Stimulated activated CD4-positive, alpha-beta T cell treated with anti-CD3 and anti-CD28 coated beads, Interleukin-15, amount 100 ng/mL, for 1 hour (primary cell): ENCODE measurements at places on chromosomes 7 and 10.

GRCh38 chr10:83469728-83470331 is 669.5 kb upstream of the GHITM start:
- DNase-seq: no peak

DNA sequence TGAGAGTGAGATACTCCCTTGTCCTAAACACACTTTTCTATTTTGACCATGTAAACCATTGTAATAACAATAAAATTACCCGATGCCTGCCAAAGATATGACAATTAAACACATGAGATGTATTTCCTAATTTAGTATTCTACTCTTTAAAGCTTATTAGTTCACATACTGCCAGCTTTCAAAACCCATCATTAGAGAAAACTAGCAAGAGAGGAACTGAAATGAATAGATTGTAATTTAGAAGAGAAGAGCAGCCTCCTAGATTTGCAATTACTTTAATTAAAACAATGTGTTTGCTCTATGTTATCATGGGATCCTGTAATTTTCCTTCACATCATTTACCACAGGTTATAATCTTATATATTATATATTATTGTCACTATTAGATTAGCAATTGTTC is 428.2 kb downstream of the THSD7A start:
- DNase-seq: no peak

- no peak for DNase-seq
Measured at GRCh38 chr7:121280656-121281055, 48.1 kb upstream of the WNT16 start.

DNA sequence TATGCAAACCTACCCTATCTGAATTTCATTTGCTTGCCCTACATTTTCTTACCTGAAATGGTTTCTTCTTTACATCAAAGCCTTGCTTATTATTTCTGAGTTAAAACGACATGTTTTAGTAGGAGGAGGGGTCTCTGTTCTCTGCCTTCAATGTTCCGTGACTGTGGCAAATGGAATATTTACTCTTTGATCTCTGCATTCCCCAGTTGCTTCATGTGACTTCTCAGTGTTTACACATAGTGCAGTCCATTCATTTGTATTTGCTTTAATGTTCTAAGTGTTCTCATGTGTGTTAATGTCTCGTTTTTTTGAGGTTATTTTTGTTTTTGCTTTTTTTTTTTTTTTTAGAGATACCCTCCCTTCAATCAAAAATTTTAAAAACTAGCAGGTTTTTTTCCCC is 75.8 kb downstream of the GNAI1 start:
- no peak for DNase-seq

GRCh38 chr10:132521466-132522102 is 16.0 kb upstream of the INPP5A start:
- DNase-seq: no peak

GRCh38 chr7:50981743-50982142 is 199.0 kb upstream of the GRB10 start:
- no peak for DNase-seq

- no peak for DNase-seq
Measured at GRCh38 chr10:120098232-120098930, 205.9 kb downstream of the SEC23IP start.

DNA sequence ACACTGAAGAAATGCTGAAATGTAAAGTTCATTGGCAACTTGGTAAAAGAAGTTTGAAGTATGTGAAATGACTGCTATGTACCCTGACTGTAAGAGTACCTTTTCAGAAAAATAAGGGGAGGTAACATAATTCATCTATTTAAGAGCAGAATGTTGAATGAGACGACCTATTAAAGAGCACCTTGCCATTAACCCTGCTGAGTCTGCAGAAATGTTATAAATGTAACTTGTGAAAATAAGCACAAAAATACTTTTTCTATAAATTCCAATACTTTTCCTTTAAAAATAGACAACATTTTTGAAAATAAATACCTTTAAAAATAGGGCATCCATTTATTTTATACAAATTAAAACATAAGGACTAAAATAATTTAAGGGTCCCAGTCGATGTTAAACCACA is 7.7 kb downstream of the TM9SF3 start:
- DNase-seq: no peak

DNA sequence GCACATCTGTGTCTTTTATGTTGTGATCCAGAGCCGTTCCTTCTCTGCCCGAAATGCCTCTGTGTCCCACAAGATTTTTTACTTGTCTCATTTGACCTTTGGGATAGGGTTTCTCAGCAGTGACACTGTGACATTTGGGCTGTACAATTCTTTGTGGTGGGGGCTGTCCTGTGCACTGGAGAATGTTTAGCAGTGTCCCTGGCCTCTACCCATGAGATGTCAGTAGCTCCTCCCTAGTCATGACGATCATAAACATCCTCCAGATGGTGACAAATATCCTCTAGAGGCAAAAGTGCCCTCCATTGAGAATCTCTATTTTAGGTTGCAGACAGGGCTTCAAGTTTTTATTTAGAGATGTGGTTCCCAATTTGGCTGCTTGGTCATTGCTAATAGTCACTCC is 91.3 kb downstream of the PPP1R17 start:
- DNase-seq: no peak

- no peak for DNase-seq
Measured at GRCh38 chr7:130114374-130114773, 44.0 kb downstream of the KLHDC10 start.

DNA sequence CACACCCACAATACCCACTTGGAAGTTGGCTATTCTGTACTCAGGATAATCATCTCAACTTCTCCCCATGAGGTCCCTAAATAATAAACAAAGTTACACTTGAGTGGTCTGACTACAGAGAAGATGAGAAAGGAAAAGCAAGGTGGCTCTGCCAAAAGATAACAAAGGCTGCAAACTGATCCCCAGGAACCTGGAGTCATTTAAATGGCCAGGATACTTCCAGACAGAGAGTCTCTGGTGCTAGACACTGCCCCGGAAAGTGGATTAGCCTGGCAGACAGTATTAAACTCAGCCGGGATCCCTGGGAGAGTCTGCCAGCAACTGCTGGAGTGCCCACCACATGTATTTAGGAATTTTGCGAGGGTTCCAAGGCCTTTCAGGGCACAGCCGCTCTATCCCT is 93.7 kb downstream of the DGKI start:
- no peak for DNase-seq

DNA sequence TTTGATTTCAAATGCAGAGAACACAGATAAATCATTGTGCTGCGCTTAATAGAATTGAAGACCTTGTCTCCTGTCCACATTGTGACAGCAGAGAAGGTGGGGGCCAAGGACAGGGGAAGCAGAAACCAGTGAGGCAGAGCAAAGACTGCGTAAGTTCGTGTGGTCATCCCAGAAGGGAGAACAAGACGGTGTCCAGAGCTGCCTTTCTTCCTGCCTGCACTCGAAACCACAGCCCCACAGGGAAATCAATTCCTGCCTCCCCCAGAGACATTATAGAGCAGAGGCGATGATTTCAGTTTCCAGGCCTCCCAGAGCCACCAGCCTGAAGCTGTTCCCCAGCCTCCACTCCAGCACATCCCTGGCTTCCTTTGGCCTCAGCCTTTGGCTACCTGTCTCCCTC is 39.7 kb upstream of the UCN3 start:
- DNase-seq: no peak

GRCh38 chr7:27723085-27723484 is 16.9 kb upstream of the TAX1BP1 start:
- DNase-seq: no peak

DNA sequence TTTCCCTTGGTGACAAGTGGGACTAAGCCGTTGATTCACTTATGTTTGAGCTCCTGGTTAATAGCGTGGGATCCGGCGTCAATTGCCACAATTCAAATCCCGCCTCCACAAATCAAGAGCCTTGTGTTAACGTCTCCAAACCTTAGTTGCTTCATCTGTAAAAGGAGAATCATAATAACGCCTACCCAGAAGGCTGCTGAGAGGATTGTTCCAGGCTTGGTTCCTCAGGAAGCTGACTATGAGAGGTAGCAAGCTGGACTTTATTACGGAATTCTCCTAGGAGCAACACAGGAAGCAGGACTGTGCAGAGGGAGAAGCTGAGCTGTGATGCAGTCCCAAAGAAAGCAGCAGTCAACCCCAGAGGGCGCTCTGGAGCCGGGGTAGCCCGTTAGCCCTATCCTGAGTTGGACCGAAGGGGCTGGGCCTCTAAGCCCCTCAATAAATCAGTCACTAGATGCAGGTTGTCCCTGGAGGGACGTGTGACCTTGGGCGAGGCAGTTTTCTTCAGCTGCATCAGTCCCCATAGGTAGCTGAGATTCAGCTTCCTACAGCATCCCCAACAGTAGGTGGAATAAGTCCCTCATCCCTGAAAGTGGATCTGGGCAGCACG is 6.9 kb upstream of the BAG3 start:
- no peak for DNase-seq

DNA sequence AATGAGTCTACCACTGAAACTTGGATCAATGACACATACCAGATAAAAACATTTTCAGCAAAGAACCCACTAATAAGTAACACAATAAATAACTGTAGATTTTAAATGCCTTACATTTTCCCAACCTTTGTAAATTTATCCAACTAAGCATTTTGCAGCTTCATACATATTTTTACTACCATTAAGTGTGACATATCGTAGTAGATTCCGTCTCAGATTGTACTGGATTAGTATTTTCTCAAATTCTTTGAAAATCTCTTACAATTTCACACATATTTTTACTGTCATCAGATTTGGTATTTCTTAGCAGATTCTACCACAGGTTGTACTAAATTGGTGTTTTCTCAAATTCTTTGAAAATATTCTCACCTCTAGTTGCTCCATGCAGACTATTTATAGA is 26.0 kb downstream of the CCDC71L start:
- no peak for DNase-seq

- no peak for DNase-seq
Measured at GRCh38 chr7:112603673-112604072, 122.9 kb downstream of the LSMEM1 start.

GRCh38 chr7:99928994-99929729 is at the start of gene GJC3:
TSS of gene GJC3 (minus strand) at chr7:99929620. CDS start at chr7:99929620, 0 bp downstream.
- no peak for DNase-seq
